ENCODE measurements at places on chromosomes 5 and 9. TPM values are rescaled to one million over a fixed set of nuclear protein-coding genes. Genes with fewer than 3 reads are reported as not detected.

DNA sequence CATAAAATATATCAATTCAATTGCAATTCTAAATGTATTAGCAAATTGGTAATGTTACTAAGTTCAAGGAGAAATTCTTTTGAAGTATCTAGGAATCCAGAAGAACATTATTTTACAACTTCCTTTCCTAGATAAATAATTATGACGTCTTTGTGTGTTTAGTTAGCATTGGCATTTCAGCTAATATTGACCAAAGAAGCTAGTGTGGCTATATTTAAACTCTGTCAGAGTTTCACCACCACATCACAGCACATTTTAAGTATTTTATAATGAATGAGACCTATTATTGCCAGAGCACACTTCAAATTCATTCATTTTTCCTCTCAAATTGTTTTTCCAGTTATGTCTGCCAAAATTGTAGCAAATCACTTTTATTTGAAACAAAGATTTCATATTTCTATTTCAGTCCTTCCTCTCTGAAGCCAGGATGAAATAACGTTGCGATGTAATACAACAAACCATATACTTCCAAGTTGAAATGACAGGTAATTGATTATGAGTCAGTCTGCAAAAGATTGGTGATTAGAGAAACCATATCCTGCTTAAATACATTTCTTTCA, 18.9 kb downstream of the PLK2 start:
- H3K4me3 ChIP-seq: no peak overlapping the region
- no peak overlapping the region for H3K27ac ChIP-seq
- no peaks in the 10 kb centered on the region for H3K36me3 ChIP-seq
- no peaks in the 10 kb centered on the region for H3K4me1 ChIP-seq

GRCh38 chr5:60843386-60843935, 608 bp downstream of the ELOVL7 start:
- no peak overlapping the region for H3K27ac ChIP-seq
- H3K4me1 ChIP-seq: no peaks in the 10 kb centered on the region
- no peaks in the 10 kb centered on the region for H3K36me3 ChIP-seq
- peak; percentile 74 for DNase-seq
- H3K4me3 ChIP-seq: peak overlapping the region; percentile 77

- peak; percentile 63 for DNase-seq
- H3K36me3 ChIP-seq: peaks cover 38% of the 10 kb centered on the region
- no peaks in the 10 kb centered on the region for H3K27me3 ChIP-seq
- H3K4me3 ChIP-seq: no peak overlapping the region
These were observed 36.3 kb downstream of the VCP start for GRCh38 chr9:35035851-35036701.

DNA sequence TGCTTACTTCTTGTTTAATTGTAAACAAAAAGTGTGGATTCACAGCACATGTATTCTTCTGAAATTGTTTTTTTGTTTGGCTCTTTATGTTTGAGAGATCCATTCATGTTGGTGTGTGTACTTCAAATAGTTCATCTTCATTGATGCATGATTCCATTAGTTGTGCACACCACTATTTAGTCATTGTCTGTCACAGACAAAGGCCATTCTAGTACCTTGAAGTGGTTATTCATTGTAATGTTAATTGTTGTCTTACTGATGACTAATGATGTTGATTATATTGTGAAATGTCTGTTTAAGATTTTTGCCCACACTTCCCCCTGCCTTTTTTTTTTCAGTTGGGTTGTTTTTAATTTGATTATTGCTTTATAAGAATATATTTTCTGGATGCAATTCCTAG, 391.3 kb downstream of the DIRAS2 start:
- H3K4me1 ChIP-seq: no peaks in the 10 kb centered on the region
- DNase-seq: no peak
- H3K36me3 ChIP-seq: no peaks in the 10 kb centered on the region
- no peaks in the 10 kb centered on the region for H3K27me3 ChIP-seq

- H3K27me3 ChIP-seq: no peaks in the 10 kb centered on the region
- no peaks in the 10 kb centered on the region for H3K4me1 ChIP-seq
- DNase-seq: no peak
These were observed 32.9 kb downstream of the PTCD2 start for GRCh38 chr5:72353046-72353445.

DNA sequence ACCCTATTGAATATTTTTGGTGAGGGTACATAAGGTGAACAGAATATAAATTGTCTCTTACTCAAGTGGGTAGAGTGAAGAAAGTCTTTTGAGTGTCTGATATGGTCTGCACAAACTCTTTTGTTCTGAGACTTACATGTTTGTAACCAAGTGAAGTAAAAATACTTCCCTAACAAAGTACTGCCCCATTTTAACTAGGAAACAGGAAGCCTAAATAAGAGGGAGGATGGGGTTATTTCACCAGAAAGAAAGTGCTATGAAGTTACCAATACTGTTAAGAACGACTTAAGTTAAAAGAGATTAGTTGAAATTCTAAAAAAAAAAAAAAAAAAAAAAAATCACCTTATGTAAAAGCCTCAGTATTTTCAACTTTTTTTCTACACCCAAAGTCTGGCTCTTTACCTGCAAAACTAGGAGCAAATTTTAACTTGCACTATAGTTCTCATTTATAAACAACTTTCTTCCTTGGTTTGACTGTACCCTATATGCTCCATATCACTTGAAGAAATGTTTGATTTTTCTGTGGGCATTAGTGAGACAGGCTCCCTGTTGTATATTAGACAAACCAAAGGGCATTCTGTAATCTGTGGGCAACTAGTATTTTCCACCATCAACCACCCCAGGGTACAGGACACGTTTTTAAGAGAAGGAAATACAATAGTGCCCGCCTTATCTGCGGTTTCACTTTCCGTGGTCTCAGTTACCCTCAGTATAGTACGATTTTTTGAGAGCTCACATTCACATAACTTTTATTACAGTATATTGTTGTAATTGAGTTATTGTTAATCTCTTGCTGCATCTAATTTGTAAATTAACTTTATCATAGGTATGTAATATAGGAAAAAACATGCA, 127.7 kb downstream of the NR3C1 start:
- peaks cover 11% of the 10 kb centered on the region for H3K4me1 ChIP-seq
- H3K27ac ChIP-seq: no peak overlapping the region
- peaks cover 10% of the 10 kb centered on the region for H3K36me3 ChIP-seq

Gene KIF4B
- 0.14 TPM for total RNA-seq

Gene WDR38
- total RNA-seq: not detected

Gene CBY3
- total RNA-seq: not detected

Gene PPP3R2
- not detected for total RNA-seq

Gene SLC26A2
- 26.5 TPM for total RNA-seq

Gene IL13
- not detected for total RNA-seq

Measured in endodermal cell (in vitro differentiated cells).